WTC11 (cell line): ENCODE measurements at places on chromosomes 7 and 10.

DNA sequence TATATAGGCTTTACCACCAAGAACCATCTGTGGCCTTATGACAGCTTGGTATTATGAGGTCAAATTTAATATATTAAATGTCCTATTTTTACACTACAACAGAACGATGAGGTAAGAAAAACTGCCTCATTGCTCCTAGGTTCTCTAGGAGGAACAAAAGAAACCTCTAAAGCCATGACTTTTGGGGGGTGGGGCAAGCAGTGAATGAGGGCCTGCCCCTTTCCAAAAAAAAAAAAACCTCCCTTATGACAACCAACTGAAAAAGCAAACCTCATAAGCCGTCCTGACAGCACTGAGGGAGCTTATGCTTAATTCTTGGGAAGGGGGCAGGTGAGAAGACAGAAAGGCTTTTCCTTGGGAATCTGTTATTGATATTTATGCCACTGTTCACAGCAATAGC is 116.6 kb downstream of the KMT2E start:
- no peak for DNase-seq

DNA sequence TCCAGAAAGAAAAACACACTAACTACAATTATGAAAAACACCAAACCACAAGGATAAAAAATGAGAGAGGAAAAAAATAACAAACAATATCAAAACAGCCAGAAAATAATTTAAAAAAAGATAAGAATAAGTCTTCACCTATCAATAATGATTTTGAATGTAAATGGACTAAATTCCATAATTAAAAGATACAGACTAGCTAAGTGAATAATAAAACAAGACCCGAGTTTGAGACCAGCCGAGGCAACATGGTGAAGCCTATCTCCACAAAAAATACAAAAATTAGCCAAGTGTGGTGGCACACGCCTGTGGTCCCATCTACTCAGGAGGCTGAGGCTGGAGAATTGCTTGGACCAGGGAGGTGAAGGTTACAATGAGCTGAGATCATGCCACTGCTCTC is 131.1 kb downstream of the MTERF1 start:
- no peak for DNase-seq

DNA sequence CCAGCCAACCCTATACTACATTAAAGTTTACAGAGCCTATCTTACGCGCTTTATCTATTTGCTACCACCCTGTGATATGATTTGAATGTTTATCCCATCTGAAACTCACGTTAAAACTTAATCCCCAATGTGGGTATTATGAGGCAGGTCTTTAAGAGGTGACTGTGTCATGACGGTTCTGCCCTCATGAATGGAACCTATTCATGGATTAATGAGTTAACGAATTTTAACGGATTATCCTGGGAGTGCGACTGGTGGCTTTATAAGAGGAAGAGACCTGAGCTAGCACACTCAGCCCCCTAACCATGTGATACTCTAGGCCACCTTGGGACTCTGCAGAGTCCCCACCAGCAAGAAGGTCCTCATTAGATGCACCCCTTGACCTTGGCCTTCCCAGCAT is 37.8 kb downstream of the SRPK2 start:
- no peak for DNase-seq

- DNase-seq: no peak
These were observed 153.3 kb downstream of the ARID5B start for GRCh38 chr10:62054830-62055229.

- DNase-seq: no peak
These were observed 208.4 kb upstream of the KCND2 start for GRCh38 chr7:120064565-120064964.

DNA sequence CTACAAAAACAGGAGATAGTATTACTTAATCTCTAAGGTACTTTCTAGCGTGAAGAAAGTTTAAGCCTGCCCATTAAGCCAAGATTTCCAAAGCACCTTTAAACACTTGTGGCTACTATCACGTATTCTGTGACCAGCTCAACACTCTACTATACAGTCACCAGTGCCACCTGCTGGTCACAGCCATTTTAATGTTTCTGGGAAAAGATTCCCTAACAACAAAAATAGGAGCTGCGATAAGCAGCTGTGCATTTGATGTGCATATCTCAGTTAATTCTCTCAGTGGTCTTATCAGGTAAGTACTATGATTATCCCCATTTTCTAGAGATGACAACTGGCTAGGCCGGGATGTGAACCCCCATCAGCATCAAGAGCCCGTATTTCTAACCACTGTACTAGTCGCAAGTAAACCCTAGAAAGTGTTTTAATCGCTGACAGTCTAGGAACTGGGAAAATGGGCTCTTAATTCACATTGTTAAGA is 860 bp downstream of the SEC31B start:
- DNase-seq: peak; percentile 69

DNA sequence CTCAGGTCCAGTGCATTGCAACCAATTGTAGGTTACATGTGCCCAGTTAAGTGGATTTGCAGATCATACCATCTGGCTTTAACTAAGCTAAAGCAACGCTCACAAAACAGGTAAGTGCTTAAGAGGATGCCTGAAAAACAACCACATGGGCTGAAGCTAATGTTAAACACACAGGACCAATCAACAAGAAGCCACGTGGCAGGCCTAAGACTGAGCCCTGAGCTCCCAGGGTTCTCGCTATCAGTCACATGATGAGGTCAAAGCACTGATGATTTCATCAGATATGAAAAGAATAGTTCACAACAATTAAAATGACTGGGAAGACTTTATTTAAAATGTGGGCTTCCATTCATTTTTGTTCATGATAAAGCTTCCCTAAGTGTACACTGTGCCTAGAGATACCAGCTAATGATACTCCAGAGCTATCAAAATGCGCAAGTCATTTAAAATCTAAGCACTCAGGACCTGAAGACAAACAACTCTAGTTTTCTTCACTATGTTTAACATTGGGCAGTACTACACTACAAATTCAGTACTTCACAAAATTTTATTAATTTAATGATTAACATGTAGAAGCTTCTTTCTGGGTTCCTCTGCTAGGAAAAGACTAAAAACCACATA is 90.6 kb downstream of the PIP4K2A start:
- no peak for DNase-seq

- no peak for DNase-seq
These were observed 51.9 kb downstream of the AOC1 start for GRCh38 chr7:150904011-150904909.

DNA sequence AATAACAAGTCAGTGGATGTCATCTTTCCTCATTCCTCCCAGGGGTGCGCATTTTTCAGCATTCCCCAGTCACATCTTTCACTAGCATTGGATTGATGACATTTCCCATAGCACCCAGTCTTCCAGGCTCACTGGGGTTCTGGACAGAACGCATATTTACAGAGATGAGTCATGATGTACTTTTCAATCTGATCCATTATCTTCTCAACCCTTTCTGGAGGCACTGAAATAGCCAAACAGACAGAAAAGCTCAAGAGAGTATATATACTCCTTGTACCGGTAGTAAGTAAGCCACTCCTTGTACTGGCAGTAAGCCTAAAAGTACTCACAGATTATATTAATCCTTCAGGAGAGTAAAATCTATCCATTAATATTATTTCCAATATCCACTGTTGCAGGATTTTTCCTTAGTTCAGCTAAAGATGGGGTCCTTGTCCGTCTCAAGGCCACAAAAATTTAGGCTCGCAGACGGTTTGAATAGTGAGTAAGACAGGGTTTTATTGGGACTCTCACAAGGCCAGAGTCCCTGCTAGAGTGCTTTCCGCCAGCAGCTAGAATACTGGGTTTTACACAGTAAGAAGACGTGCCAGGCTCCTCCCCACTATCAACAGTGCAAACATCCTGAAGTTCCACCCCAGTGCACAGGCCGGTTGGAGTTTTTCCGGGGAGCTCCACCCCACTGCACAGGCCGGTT is 60.8 kb downstream of the MDH2 start:
- no peak for DNase-seq
